ENCODE measurements at places on chromosomes 16 and 17.

DNA sequence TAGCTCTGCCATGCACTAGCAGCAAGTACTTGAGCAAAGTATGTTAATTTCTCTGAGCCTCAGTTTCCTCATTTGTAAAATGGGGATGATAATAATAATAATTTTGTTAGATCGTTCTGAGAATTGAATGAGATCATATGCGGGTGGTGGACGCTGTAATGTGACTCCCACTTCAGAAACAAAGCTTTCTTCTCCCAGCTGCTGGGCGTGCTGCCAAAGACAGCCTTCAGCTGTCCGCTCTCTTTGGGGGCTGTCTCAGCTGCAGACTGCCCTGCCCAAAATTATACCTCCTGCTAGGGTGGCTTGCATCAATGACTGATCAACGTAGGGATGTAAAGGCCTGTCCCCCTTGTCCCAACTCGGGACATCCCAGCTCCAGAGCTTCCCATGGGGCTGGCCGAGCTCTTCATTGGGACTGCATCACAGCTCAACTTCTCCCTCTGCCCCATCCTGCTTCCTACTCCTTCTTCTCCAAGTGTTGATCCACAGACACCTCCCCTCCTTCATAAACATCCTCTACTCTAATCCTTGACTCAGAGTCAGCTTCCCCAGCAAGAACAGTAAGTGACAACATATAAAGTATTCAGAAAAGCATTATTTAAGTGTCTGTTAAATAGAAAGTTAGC is 30.7 kb upstream of the CDH5 start:
- ATAC-seq = no peak

DNA sequence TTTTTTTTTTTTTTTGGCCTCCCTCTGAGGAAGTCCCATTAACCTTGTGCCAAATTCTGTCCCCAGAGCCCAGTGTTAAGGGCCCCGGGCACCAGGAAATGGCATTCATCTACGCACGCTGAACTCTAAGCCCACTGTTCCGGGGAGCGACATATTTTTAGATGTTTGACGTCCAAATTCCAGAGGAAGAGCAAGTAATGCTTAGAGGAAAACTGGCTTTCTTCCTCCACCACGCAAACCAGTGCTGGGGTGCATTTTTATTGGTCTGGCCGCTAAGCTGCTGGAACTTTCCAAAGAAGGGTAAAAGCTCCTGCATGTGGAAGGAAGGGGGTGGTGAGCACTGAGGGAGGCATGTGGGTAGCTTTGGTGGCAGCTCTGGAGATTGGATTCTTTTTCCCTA is 8.3 kb downstream of the WFDC1 start:
- no peak for ATAC-seq

GRCh38 chr16:3086596-3087242 is 12.4 kb downstream of the ZSCAN10 start:
- peak; percentile 49 for ATAC-seq

DNA sequence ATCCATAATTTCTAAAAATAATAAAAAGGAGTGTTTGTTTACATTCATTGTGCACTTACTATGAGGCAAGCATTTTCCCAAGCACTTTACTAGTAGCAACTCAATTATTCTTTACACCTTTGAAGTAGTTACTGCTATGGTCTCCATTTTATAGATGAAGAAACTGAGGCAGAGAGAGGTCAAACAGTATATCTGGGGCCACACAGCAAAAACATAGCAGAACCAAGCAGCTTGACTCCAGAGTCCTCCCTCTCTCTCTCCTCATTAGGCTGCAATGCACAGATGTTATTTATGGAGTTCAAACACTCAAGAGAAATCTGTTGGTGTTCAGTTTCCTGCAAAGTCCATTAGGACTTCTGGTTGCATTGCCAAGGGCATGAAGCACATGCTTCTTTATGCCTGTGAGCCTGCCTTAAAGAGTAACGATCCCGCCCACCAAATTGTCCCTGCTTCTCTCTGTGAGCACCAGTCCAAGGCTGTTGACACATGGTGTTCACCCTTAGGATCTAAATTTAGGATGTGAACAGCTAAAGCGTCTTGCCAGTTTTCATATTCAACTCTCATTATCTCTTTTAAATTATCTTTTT is 44.0 kb downstream of the GPRC5B start:
- no peak for ATAC-seq

GRCh38 chr17:65936013-65936412 is 255.9 kb downstream of the CEP112 start:
- peak; percentile 69 for ATAC-seq

DNA sequence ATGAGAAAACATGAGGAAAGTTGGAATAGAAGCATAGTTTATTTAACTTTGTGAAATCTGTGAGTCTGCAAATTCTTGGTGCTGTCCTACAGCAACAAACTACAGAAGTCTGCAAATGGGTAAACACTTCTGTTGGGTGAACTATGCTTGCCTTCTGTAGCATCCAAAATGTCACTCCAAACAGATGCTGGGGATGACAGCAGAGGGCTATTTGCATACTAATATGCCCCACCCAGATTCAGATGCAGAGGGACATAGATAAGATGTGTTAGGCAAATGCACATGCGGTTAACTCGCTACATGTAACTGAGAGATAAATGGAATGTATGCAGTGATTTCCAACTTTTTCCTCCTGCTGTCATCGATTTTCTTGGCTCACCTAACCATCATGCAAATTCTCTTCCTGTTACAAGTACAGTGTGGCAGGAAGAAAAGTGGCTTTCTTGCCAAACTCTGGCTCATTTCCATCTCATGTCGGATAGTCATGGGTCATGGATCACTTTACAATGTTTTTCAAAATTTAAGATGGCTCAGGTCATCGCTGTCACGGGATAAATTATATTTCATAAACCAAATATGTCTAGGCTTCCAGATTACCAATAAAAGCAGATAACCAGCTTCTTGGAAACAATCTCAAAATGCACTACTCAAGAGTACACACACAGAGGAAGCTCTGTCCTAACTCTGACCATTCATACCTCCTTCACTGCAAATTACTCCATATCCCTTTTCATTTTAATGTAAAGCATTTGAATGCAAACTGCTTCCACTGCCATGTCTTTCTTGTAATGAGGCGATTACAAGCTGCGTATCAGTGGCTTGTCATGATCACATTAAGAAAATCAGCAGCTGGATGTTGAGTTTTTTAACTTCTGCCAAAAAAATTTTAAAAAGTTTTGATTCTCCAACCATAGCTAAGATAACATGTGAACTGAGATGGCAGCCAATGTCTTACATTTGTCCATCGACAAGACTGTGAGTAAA is 47.7 kb downstream of the ADAMTS18 start:
- no peak for ATAC-seq

DNA sequence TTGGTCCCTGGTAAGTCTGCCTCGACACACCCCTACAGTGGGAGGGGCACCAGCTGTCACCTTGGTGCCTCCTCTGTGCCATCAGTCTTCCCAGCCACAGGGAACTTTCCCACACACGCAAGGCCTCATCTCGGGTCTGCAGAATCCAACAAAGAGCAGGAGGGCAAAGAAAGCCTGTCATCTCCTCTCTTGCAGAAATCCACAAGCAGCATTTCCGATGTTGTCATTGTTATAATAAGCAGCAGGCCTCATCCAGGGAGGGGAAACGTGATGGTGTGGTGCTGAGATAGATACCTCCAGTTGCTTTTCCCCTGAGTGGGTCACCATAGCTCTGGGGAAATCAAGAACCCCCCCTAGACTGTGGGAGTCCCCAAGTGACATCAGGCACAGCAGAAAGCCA is 110.4 kb downstream of the CMIP start:
- no peak for ATAC-seq

GRCh38 chr17:77036136-77036840 is 104.5 kb upstream of the SEC14L1 start:
- ATAC-seq = no peak

GRCh38 chr16:89049484-89050118 is 44.1 kb upstream of the ACSF3 start:
- ATAC-seq = no peak

DNA sequence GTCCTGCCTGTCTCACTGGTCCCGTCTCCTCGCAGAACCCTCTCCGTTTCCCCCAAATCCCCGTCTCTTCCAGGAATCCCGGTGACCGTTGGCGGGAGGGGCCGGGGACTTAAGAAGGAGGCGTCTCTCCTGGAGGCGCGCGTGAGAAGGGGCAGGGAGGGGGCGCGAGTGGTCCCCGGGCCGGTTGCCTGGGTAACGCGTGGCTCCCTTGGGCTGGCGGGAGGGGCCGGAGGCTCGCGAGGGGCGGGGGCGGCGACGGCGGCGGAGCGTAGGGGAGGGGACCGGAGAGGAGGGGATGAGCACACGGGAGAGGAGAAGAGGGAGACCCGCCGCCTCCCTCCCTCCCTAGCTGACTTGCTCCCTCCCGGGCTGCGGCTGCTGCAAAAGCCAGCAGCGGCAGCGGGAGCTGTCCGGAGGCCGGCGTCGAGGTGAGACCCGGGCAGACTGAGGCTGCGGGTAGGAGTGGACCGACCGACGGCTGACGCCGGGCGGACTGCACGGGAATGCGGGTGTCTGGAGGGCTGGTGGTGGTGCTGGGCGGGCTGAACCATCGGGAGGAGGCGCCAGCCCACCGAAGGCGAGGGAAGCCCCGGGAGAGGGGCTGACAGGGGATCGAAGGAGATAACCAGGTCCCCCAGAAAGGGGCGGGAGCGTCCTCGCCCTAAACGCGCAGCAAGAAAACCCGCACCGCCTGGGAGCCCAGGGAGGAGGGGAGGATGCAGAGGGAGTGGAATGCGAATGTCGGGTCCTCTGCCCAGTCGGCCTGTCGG is at the start of gene PRRT2:
TSS of gene PRRT2 (plus strand) at position 298 of the 770 bp plus-strand sequence. CDS start 862 bp downstream, outside the sequence.
- no peak for ATAC-seq

GRCh38 chr17:78879635-78880186 is 23.3 kb downstream of the CEP295NL start:
- peak; percentile 80 for ATAC-seq

DNA sequence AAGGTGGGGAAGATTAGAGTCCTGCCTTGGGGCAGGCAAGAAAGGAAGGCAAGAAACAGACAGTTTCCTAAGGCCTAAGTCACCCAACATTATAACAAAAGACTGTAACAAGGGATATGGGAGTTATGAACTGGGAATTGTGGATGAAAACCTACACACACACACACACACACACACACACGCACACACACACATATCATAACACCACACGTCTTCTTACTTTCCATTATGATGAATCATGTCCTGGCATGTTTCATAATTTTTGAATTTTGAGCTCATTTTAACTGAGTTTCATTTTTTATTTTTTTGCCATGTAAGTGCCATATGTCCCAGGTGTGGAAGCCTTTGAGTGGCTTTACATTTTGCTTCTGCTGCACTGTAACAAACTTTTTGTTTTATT is 29.9 kb downstream of the HS3ST2 start:
- ATAC-seq = no peak

- no peak for ATAC-seq
These were observed 37.1 kb downstream of the AMFR start for GRCh38 chr16:56388209-56388608.

GRCh38 chr16:77682586-77682985 is 39.7 kb upstream of the NUDT7 start:
- no peak for ATAC-seq

DNA sequence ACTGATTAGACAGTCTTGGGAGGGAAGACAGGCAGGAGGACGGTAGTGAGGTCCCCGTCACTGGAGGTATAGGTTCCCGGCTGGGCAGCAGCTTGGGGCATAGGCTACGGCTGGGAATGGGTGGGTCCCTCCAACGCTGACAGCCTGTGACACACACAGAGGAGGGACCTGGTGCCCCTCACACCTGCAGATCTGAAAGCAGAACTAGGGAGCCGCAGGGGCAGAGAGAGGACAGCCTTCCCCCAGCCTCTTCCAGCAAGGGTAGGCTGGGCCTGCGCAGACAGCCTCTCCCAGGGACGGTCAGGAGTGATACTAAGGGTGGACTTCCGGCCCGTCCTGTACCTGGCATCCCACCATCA is 2.0 kb downstream of the P2RX1 start:
- ATAC-seq = no peak

GRCh38 chr17:82605939-82606600 is 42.2 kb downstream of the WDR45B start:
- no peak for ATAC-seq

DNA sequence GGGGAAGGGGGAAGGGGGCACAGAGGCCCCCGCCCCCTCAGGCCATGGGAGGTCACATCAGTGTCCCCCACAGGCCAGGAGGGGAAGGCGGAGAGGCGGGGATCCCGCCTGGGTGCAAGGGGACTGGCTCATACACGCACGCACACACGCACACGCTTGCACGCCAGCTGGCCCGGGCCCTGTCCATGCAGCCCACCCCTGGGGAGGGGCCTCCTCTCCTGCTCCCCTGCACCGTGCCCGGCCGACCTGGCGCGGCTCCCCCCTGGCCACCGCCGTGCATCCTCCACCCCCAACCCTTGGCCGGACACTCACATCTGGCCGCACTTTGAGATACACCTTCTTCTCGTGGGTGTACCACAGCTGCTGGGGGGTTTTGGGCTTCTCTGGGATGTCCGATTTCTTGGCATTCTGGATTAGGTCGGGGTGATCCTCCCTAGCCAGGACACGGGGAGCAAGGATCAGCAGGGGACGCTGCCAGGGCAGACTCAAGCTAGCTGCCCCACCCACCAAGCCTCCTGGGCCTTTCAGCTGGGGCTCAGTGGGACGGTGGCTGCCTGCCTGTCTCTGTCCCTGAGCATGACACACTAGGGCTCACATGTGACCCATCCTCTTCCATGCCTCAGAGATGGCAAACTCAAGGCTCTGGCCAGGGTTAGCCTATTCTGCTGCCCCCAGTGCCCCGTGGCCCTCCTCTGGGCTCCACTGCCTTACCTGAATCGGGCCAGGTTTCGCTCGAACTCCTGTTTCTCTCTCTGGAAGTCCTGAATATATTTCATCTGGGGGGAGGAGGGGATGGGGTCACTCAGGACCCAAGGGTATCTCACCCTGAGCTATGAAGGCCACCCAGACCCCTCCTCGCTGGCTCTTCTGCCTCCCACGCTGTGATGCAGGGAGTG is 6.7 kb downstream of the UBTF start:
- ATAC-seq = no peak

DNA sequence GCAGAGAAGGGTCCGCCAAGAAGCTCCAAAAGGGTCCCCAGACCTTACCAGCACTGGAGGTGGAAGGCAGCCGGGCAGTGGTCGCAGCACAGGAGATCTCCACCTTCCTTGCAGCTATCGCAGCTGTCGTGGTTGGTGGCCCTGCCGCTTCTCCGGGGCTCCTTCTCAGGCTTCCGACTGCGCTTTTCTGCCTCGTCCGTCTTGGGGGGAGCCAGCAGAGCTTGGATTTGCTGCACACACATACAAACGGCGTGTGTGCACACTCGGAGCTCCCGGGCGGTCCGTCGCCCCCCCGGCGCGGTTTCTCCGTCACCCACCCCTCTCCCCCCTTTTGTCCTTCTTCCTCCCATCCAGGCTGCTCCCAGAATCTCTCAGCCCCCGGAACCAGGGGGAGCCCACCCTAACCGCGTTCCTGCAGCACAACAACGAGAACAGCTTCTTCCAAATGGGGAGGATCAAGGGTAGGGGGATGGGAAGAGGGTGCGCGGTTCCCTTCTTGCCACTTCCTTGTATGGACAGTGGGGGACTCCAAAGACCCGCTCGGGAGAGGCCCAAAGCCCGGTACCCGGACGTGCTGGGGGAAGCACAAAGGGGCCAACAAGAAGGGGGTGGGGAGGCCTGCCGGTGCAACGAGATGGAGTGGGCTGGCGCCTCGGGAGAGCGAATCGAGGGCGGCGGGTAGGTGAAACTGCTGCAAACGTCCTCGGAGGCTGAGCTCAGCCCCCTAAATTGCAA is 1.1 kb downstream of the PHF12 start:
- no peak for ATAC-seq
